ENCODE measurements at places on chromosomes 6 and 20. TPM values are rescaled to one million over a fixed set of nuclear protein-coding genes. Genes with fewer than 3 reads are reported as not detected.

The CDH4 gene
- total RNA-seq = 1.3 TPM

The TINAG gene
- not detected for total RNA-seq

The NKX2-2 gene
- total RNA-seq = not detected

The MTFR2 gene
- total RNA-seq = 4.3 TPM

The MAP7 gene
- total RNA-seq = 1.3 TPM

The ZNF334 gene
- total RNA-seq = 1.9 TPM

The TMEM244 gene
- not detected for total RNA-seq

The LY6G6D gene
- not detected for total RNA-seq

The PDYN gene
- total RNA-seq = not detected

The SNTA1 gene
- total RNA-seq = 20.3 TPM

The AKIRIN2 gene
- total RNA-seq = 17.7 TPM

The CHRNA4 gene
- total RNA-seq = not detected

The SLC32A1 gene
- not detected for total RNA-seq

The PPP1R10 gene
- total RNA-seq = 70.4 TPM

The LRFN2 gene
- not detected for total RNA-seq

The BPI gene
- not detected for total RNA-seq

The PLCB1 gene
- total RNA-seq = 19.0 TPM

The SCRT2 gene
- total RNA-seq = not detected

The DACT2 gene
- not detected for total RNA-seq

The IL17F gene
- total RNA-seq = under 0.01 TPM

The CLPSL2 gene
- not detected for total RNA-seq

The C20orf141 gene
- total RNA-seq = 0.32 TPM
